ENCODE measurements at places on chromosomes 16 and 17. TPM values are rescaled to one million over a fixed set of nuclear protein-coding genes. Genes with fewer than 3 reads are reported as not detected.
A peak's percentile ranks its signal among the peaks of the same experiment; 100 is the strongest.

- no peak for DNase-seq
- H3K4me1 ChIP-seq, result no peaks in the 10 kb centered on the region
Observed at GRCh38 chr17:73972901-73973300, 230.6 kb upstream of the RPL38 start.

The SCIMP gene
- total RNA-seq, result not detected

DNA sequence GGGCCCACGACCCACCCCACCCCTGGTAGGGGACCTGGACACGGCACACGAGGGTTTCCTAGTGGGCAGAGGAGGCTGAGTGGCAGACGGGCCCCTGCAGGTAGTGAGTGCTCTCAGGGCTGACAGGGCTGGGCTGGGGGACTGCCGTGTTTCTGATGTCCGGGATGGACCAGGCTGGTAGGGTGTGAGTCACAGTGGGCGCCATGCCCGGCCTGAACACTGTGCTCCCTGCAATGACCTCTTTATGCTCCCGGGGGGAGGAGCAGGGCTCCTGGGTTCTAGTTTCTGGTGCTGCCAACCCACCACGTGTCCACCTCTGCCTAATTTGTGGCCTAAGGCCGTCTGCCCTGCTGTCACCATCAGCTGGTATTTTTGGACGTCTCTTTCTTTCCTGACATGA lies 26.3 kb downstream of the ARHGAP23 start:
- H3K36me3 ChIP-seq, result no peaks in the 10 kb centered on the region
- H3K27ac ChIP-seq, result no peak overlapping the region
- H3K4me3 ChIP-seq, result no peak overlapping the region

- H3K27ac ChIP-seq, result no peak overlapping the region
- no peak for DNase-seq
- no peaks in the 10 kb centered on the region for H3K36me3 ChIP-seq
- no peak overlapping the region for H3K4me3 ChIP-seq
- no peaks in the 10 kb centered on the region for H3K4me1 ChIP-seq
- peaks cover 2% of the 10 kb centered on the region for H3K27me3 ChIP-seq
Observed at GRCh38 chr16:71493213-71493612, 4.1 kb upstream of the ZNF19 start.

DNA sequence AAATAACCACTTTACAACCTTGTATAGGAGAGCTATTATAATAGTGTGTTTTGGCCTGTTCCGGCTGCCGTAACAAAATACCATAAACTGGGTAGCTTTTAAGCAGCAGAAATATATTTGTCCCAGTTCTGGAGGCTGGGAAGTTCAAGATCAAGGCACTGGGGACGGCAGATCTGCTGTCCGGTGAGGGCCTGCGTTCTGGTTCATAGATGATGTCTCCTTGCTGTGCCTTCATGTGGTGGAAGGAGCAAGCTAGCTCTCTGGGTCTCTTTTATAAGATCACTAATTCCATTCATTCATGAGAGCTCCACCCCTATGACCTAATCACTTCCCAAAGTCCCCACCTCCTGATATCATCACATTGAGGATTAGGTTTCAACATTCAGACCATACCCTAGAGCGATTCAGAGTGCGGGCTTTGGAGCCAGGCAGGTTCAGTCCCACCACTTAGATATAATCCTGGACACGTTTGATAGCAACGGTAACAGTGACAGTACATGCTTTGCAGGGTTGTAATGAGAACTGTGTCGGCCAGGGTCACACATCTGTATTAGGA lies 76.2 kb upstream of the ZFHX3 start:
- no peak for DNase-seq
- H3K27me3 ChIP-seq, result peaks cover 3% of the 10 kb centered on the region
- peaks cover 12% of the 10 kb centered on the region for H3K4me1 ChIP-seq

DNA sequence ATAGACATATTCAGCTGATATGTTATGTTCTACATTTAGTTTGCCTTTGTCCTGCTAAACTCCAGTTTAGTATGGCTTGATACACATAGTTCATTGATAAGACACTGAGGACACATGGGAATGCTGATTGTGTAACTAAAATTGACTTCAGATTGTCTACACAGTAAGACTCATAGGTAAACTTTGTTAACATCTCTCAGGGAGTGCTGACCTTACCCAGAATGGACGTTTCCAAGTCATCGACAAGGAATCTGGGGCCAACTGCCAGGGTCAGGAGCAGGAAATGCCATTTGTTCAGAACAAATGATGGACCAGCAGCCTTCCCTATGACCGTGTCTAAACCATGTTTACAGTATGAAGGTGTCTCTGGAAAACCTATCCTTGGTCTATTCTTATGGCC lies 58.7 kb downstream of the DYNLRB2 start:
- no peak for DNase-seq
- no peaks in the 10 kb centered on the region for H3K27me3 ChIP-seq
- peaks cover 37% of the 10 kb centered on the region for H3K4me1 ChIP-seq
- H3K36me3 ChIP-seq, result peaks cover 65% of the 10 kb centered on the region
- no peak overlapping the region for H3K27ac ChIP-seq

The CNGB1 gene
- not detected for total RNA-seq

The VAT1L gene
- not detected for total RNA-seq

GRCh38 chr17:1034652-1035210 lies 37.8 kb downstream of the TIMM22 start:
- no peak overlapping the region for H3K27ac ChIP-seq
- no peaks in the 10 kb centered on the region for H3K36me3 ChIP-seq
- no peak overlapping the region for H3K4me3 ChIP-seq
- H3K4me1 ChIP-seq, result no peaks in the 10 kb centered on the region

GRCh38 chr16:80041410-80041809 lies 440.9 kb upstream of the MAF start:
- no peak overlapping the region for H3K4me3 ChIP-seq
- no peaks in the 10 kb centered on the region for H3K36me3 ChIP-seq
- H3K27ac ChIP-seq, result no peak overlapping the region
- H3K27me3 ChIP-seq, result peaks cover 9% of the 10 kb centered on the region

DNA sequence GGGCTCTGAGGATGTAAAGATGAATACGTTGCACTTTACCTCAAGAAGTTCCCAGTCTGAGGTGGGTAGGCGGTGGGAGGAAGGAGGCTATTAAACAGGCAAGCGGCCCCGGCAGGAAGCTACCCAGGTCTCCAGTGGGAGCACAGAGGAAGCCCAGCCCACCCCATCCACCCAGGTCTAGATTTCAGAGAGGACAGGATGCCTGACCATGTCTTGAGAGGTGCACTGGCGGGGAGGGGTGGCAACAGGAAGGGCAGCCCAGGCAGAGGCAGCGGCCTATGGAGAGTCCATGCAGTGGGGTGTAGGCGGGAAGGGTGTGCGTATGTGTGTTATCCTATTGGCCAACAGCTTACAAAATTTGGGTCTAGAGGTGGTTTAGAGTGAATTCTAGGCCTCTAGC lies 13.9 kb downstream of the SARM1 start:
- peak overlapping the region; percentile 67 for H3K27ac ChIP-seq
- peaks cover 19% of the 10 kb centered on the region for H3K36me3 ChIP-seq
- H3K27me3 ChIP-seq, result peaks cover 1% of the 10 kb centered on the region

- no peak overlapping the region for H3K27ac ChIP-seq
- H3K27me3 ChIP-seq, result peaks cover 19% of the 10 kb centered on the region
- no peaks in the 10 kb centered on the region for H3K4me1 ChIP-seq
- no peaks in the 10 kb centered on the region for H3K36me3 ChIP-seq
Observed at GRCh38 chr17:57782062-57782490, 37.0 kb upstream of the CCDC182 start.

DNA sequence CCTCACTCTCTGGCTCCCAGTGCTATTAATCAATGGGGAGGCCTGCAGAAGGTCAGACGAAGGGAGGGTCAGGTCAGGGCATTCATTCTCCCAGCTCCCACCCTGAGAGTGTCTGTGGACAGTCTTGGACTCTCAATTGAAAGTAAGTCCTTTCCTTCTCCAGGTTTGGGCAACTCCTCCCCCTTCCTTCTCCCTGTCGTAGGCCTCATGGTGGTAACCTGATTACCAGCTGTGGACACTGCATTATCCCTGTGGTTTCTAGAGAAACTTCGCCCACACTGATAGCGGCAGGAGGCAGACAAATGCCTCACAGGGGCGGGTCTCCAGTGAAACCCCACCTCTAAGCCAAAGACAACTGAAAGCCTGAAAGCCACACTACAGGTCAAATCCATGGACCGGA lies 57.7 kb upstream of the SLC25A19 start:
- H3K27me3 ChIP-seq, result no peaks in the 10 kb centered on the region
- no peak for DNase-seq
- H3K4me3 ChIP-seq, result peak overlapping the region; percentile 67

DNA sequence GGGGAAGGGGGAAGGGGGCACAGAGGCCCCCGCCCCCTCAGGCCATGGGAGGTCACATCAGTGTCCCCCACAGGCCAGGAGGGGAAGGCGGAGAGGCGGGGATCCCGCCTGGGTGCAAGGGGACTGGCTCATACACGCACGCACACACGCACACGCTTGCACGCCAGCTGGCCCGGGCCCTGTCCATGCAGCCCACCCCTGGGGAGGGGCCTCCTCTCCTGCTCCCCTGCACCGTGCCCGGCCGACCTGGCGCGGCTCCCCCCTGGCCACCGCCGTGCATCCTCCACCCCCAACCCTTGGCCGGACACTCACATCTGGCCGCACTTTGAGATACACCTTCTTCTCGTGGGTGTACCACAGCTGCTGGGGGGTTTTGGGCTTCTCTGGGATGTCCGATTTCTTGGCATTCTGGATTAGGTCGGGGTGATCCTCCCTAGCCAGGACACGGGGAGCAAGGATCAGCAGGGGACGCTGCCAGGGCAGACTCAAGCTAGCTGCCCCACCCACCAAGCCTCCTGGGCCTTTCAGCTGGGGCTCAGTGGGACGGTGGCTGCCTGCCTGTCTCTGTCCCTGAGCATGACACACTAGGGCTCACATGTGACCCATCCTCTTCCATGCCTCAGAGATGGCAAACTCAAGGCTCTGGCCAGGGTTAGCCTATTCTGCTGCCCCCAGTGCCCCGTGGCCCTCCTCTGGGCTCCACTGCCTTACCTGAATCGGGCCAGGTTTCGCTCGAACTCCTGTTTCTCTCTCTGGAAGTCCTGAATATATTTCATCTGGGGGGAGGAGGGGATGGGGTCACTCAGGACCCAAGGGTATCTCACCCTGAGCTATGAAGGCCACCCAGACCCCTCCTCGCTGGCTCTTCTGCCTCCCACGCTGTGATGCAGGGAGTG lies 6.7 kb downstream of the UBTF start:
- H3K4me3 ChIP-seq, result peak overlapping the region; percentile 3
- peaks cover 65% of the 10 kb centered on the region for H3K36me3 ChIP-seq
- DNase-seq, result no peak
- H3K27me3 ChIP-seq, result no peaks in the 10 kb centered on the region
- peak overlapping the region; percentile 62 for H3K27ac ChIP-seq
- H3K4me1 ChIP-seq, result peaks cover 53% of the 10 kb centered on the region

DNA sequence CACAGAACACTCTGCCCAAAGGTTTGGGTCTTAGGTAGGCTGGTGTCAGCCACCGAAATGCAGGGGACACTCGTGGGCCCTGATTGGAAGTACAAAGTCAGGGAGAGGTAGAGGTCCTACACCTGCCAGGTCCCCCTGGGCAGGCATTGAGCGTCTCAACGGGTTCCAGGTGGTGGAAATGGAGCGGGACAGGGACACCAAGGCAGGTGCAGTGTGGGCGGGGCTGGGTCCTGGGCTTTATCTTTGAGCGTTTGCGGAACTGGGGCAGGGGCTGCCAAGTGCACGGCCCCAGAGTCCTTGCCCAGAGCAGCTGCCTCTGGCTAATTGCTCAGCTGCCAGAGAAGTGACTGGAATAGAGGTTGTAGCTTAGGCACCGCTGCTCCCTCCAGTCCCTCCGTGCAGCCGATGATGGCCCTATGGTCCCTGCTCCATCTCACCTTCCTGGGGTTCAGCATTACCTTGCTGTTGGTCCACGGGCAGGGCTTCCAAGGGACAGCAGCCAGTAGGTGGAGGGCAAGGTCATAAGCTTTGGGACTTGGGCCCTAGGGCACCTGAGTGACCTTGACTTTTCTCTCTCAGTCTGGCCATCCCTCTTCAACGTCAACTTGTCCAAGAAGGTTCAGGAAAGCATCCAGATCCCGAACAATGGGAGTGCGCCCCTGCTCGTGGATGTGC lies at the start of gene ZACN:
ZACN (plus strand) TSS at position 323 of the 675 bp plus-strand sequence; CDS start at position 406, 83 bp downstream.
- H3K27ac ChIP-seq, result no peak within 1 kb of the TSS
- peaks cover 43% of the 10 kb centered on the region for H3K27me3 ChIP-seq
- no peak for DNase-seq

DNA sequence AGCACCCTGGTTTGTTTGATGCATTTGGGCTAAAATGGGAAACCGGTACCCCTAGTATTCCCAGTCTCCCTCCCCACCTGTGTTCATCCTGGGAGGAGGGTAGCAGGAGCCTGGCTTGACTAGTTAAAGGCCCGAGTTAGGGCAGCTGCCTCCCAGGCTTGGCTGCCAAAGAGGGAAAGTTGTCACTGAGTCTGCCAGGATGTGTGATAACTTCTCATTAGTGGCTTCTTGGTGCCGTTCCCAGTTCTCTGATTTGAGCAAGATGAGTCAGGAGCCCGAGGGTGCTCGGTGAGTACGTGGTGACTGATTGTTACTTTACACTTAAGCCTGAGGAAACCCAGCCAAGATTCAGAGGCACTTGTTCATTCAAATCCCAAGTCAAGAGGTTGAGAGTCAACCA lies 2.5 kb downstream of the KRT32 start:
- peaks cover 7% of the 10 kb centered on the region for H3K27me3 ChIP-seq
- H3K27ac ChIP-seq, result no peak overlapping the region
- no peak for DNase-seq
- no peaks in the 10 kb centered on the region for H3K4me1 ChIP-seq
- H3K4me3 ChIP-seq, result no peak overlapping the region

The C1QTNF8 gene
- not detected for total RNA-seq

DNA sequence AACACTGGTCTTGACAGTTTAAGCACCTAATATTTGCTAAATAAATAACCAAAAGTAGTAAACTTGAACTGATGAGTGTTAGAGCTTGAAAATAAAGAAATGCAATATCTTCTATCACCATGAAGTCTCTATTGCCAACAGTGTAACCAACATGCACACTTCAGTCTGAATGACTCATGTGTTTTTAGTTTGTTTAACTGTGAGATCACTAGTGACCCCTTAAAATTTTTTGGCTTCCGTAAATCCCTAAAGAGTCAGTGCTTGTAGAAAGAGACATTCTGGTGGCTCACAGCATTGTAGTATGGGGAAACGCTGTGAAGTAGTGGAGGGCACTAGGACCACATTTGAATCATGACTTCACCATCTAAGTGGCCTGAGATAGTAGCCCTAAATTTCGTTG lies 341.1 kb downstream of the PMP22 start:
- no peaks in the 10 kb centered on the region for H3K36me3 ChIP-seq
- no peak overlapping the region for H3K4me3 ChIP-seq
- no peaks in the 10 kb centered on the region for H3K27me3 ChIP-seq
- no peak overlapping the region for H3K27ac ChIP-seq
- no peaks in the 10 kb centered on the region for H3K4me1 ChIP-seq
- no peak for DNase-seq
